ENCODE measurements at places on chromosomes 2 and 18.

DNA sequence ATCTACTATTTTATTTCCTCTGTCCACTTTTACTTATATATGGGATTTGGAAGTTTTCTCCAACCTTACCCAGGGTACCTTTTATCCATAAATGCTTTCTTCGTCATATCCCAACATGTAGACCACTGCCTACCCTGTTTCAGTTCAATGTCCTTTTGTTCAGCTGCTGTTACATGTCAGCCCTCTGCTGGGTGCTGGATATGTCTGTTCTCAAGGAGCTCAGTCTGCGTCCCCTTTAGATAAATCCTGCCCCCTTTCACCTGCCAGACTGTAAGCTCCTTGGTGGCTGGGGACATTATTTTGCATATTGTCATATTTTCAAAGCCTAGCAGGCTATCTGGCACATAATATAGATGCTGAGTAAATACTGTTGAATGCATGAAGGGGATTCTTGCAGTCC, 53.2 kb downstream of the NEMP2 start:
- no peak for DNase-seq

GRCh38 chr2:72887032-72887739, at the start of gene SPR:
Gene SPR, plus strand, starts transcription at chr2:72887408. Its CDS starts 25 bp downstream, at chr2:72887433.
- DNase-seq, result peak; percentile 65

DNA sequence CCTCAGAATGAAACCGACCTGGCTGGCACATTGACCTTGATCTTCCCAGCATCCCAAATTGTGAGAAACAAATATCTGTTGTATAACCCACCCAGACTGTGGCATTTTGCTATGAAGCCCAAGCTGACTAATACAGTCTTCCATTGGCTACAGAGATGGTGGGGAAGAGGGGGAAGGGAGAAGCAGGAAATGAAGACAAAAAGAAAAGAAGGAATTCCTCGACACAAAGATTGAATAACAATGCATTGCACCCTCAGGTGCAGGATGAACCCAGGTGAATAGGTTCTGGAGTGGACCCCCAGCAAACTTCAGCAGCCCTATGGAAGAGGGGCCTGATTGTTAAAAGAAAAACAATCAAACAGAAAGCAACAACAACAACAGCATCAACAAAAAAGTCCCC, 270.7 kb downstream of the FSIP2 start:
- DNase-seq, result no peak

- no peak for DNase-seq
Measured at GRCh38 chr2:11976073-11976472, 229.6 kb downstream of the LPIN1 start.

- DNase-seq, result no peak
Measured at GRCh38 chr2:126639276-126639675, 16.7 kb upstream of the GYPC start.

GRCh38 chr2:25294573-25295462, 46.9 kb downstream of the DNMT3A start:
- DNase-seq, result peak; percentile 43

GRCh38 chr18:25490316-25490715, 138.3 kb upstream of the ZNF521 start:
- no peak for DNase-seq

GRCh38 chr2:16737812-16738211, 72.2 kb upstream of the CYRIA start:
- DNase-seq, result no peak

DNA sequence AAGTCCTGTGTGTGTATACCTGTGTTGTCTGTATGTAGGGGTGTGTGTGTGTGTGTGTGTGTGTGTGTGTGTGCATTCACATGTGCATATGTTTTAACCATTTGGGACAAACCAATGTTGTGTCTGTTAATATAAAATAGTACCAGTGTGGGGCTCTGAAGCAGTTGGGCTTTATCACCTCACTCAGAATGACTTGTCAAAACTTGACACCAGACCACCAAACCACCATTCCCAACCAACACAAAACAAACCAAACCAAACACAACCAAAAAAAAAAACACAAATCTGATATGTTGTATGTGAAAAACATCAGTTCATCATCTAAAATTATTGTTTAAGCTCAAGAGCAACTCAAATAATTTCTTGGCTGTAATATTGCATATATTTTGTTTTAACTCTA, 42.1 kb downstream of the CALCRL start:
- no peak for DNase-seq

GRCh38 chr2:120469426-120469825, 123.5 kb downstream of the INHBB start:
- DNase-seq, result no peak

- no peak for DNase-seq
Measured at GRCh38 chr2:189159717-189160116, 19.8 kb downstream of the COL5A2 start.

DNA sequence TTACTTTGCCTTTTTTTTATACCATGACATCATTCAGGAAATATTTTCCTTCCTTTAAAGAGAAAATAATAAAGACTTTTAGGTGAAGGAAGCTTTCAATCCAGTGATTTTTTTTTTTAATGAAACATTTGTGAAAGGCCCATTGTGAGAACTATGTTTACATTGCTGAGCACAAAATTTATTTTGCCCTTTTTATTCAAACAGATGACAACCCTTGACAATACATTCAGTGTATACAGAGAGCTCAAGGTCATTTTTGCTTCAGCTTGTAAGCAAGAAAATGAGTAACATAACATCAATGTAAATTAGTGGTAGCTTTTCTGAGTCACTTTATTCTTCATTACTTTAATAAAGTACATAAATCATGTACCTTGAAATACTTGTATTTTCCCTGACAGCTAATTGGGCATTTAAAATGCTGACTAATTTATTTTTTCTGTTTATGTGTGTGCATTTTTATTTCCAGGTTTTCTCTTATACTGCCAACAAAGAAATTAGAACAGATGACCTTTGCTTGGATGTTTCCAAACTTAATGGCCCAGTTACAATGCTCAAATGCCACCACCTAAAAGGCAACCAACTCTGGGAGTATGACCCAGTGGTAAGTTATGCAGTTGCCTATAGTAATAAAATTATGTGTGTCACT, 121.6 kb downstream of the GALNT1 start:
- DNase-seq, result peak; percentile 34

DNA sequence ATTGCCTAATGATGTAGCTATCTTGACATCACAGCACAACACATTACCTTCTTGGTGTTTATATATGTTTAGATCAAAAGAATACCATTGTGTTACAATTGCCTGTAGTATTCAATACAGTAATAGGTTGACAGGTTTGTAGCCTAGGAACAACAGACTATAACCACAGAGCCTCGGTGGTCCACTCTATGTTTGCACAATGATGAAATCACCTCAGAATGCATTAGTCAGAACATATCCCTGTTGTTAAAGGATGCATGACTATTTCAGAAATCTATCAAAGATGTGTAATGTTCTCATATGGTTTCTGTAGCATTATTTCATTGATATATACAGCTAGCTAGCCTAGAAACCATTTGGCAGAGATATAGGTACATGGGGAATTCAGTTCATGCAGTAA, 8.9 kb downstream of the METTL5 start:
- DNase-seq, result peak; percentile 89

DNA sequence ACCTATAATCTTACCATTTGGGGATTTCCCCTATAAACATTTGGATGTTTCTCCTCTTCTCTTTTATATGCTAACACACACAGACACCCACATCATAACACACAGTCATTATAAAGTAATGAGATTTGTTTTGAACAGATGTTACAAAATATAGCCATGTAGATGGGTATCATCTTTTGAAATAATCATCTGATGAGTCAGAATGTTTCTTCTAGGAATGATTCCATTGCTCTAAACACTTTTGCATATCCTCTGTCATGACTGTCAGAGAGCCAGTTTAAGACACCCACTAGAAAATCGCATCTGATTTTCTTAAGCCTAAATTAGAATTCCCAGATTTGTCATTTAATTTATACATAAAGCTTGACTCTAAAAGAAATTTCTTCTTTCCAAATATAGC, 442.6 kb downstream of the CMPK2 start:
- DNase-seq, result peak; percentile 70

DNA sequence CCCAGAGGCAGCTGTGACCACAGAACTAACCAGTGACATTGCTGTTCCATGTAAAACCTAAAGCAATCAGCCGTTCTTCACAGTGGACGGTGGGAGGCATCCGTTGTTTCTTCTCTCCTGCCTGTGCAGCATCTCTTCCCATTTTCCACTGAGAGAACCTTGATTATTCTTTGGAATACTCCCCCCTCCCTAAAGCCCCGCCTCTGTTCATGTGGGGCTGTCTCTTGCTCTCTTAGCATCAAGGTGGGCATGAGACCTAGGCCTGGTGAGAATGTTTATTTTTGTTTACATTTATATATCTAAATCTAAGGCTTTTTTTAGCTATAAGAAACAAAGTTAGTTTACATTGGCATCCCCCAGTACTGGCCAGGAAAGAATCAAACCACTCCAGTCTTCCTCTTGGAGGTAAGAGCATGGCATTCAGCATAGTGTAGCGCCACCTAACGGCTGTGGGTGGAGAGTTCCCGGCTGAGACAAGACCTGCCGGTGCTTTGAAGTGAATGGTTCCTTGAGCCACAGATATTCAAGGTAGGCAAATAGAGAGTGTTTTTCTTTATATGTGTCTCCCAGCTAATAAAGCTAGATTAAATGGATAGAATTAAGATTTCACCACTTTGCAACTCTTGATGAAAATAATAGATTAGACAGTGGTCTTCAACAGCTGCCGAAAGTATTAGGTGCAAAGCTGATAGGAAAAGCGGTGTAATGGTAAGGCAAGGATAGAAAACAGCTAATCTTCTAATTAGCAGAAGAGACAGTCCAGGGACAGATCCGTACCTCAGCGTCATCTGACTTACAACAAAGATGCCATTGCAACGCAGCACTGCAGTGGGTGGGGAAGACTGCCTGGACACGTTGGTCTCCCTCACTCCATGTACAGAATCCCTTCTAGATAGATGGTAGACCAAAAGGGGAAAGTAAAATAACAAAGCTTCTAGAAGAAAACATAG, 219.6 kb upstream of the RAB12 start:
- DNase-seq, result peak; percentile 82

GRCh38 chr2:237472187-237472712, 14.8 kb upstream of the MLPH start:
- no peak for DNase-seq

DNA sequence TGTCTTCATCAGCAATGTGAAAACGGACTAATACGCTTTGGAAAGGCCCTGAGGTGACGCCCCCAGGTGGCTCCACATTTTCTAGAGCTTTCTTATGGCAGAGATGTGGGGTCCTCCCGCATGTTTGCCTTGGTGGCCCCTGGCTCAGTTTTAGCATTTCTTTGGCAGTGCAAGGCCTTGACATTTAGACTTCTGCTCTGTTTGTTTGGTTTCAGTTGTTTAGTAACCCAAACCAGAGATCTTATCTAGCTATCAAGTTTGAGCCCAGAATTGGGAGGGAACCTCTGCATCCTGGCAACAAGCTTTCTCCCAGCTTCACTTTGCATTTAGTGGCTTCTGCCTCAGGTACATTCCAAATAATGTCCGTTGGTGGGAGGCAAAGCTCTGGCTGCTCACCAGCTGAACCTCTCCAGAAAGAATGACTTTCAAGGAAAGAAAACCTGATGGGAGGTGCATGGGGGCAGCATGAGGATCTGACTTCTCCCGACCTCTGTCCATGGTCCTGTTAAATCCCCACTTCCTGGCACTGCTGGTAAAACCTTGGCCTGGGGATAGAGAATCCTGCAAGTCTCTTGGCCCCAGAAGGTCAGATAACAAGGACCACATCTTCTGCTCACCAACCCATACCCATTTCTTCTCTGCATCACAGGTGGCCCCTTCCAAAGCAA, 12.0 kb upstream of the MBP start:
- DNase-seq, result no peak

GRCh38 chr2:138432971-138433370, 68.6 kb upstream of the SPOPL start:
- DNase-seq, result peak; percentile 41

DNA sequence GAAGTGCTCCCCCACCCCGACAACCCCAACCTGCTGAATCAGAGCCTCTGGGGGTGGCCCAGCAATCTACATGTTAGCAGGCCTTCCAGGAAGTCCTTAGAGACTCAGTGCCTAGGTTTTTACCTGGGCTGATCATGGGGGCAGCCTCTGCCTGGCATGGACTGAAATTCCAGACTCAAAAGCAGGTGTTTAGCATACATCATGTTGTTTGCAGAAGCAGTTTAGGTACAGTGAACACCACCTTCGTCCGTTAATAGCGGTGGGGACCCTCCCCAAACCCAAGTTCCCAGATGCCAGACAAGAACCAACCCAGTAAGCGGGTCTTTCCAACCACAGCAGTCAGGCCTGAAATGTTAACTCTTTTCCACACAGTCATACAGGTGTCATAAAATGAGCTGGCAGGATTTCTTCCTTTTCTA, 26.4 kb upstream of the GALR1 start:
- DNase-seq, result no peak

- DNase-seq, result no peak
Measured at GRCh38 chr2:239940861-239941570, 84.1 kb downstream of the NDUFA10 start.

- peak; percentile 62 for DNase-seq
Measured at GRCh38 chr2:75047189-75047991, 88.9 kb downstream of the POLE4 start.

GRCh38 chr2:171703574-171704347, 16.5 kb downstream of the DYNC1I2 start:
- peak; percentile 42 for DNase-seq

GRCh38 chr2:66919286-66919685, 477.8 kb upstream of the ETAA1 start:
- DNase-seq, result no peak

DNA sequence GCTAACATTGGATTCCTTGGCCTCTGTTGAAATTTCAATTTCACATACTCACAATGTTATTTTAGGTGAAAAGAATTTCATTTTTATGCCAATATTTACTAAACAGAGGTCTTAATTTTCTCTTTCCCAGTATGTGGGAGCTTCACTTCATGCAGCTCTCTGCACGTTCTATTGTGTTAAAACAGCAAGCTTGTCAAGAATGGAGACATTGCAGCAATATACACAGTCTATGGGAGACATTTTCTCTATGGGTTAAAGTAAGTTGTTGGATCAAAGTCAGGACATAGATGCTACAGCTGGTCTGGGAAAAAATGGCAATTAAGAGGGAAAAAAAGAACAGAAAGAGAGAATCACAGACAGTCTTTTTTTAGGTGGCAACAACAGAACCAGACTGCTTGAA, 70.4 kb upstream of the ARHGAP15 start:
- no peak for DNase-seq

GRCh38 chr18:28960146-28960545, 783.2 kb upstream of the CDH2 start:
- peak; percentile 50 for DNase-seq

- peak; percentile 98 for DNase-seq
Measured at GRCh38 chr2:68766376-68766845, 31.8 kb downstream of the ARHGAP25 start.

DNA sequence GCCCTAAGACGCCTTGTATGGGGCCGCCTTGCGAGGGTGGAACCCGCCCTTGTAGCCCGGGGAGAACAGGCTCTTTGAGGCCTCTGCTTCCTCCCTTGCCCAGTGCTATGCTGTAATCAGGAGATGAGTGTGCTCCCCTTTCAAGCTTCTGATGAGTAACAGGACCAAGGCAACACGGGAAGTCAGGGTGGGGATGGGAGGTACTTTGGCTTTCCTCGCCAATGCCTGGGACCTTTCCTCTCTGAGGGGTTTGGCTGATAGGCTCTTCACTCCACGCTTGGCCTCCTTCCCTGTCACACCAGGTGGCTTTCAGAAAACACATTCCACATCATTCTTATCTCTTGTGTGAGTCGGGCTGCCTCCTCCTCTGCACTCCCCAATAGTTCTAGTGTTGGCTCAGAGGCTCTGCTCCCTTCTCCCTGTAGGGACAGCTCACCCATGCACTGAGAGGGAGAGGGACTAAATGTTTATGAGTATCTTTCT, 223.7 kb upstream of the TRIB2 start:
- DNase-seq, result peak; percentile 94

Data from iris pigment epithelial cell (primary cell).